ENCODE measurements at places on chromosomes 6 and 20.
A peak's percentile ranks its signal among the peaks of the same experiment; 100 is the strongest.

DNA sequence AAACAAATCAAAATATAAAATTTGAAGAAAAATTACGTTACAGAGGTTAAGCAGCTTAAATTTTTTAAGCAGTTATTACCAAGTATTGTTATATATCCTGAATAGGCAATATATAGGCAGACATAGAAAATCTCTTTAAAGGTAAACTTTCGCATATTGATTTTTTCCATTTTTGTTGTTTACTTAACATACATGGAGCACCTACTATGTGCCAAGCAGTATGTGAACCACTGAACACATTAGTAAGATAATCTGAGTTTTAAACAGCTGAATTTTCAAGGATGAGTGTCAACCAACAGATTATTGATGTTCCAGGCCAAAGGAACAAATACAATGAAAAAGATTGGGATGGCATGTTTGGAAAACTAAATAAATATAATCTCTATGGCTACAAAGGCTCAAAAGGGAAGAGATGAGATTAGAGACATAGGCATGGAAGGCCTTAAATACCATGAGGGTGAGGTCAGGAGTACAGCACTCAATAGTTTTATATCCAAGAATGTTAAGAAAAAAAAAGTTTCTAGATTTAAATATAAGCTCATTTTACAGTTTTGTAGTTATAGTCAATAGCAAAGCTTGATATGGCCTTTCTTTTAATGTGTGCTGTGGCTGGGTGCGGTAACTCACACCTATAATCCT, 277.5 kb downstream of the PTPRK start:
- DNase-seq: no peak

- no peak for DNase-seq
Measured at GRCh38 chr6:145815309-145816274, 997 bp upstream of the FBXO30 start.

- no peak for DNase-seq
Measured at GRCh38 chr20:38609815-38610214, 8.2 kb downstream of the ARHGAP40 start.

DNA sequence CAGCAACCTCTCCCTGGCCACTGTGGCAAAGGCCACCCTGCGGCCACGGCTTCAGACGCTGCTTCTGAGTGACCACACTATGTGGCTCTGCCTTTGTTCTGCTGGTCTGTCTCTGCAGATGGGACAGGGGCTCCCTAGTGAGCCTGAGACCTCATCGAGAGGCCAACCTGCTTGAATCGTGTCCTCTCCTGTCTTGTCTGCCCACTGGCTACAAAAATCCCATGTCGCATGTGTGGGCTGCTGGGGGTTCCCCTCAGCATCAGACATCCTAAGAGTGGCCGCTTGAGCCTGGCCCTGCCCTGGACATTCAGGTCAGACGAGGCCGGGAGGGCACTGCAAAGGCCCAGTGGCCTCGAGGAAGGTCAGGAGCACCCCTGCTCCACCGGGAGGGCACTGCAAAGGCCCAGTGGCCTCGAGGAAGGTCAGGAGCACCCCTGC, 222.9 kb downstream of the DLL1 start:
- no peak for DNase-seq

- DNase-seq: peak; percentile 99
Measured at GRCh38 chr20:53621482-53622246, 28.0 kb upstream of the ZNF217 start.

DNA sequence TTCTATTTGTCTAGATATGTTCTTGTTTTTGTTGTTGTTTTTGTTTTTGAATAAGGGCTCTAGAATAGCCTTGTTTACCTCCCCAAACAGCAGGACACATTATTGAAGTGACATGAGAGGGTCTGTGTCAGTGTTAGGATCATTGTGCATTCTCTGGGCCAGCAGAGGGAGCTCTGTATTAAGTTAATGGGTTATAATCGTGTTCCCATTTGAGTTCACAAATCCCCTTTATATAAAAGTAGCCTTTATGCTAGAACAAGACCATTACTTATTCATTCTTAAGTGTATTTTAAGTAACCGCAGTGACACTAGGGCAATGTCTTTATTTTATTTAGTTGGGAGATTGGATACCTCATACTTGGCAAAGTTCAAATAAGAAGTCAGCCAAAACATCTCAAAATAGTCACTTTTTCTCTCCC, 44.8 kb downstream of the STK4 start:
- peak; percentile 58 for DNase-seq

GRCh38 chr6:16098211-16098610, 30.7 kb upstream of the MYLIP start:
- DNase-seq: no peak

DNA sequence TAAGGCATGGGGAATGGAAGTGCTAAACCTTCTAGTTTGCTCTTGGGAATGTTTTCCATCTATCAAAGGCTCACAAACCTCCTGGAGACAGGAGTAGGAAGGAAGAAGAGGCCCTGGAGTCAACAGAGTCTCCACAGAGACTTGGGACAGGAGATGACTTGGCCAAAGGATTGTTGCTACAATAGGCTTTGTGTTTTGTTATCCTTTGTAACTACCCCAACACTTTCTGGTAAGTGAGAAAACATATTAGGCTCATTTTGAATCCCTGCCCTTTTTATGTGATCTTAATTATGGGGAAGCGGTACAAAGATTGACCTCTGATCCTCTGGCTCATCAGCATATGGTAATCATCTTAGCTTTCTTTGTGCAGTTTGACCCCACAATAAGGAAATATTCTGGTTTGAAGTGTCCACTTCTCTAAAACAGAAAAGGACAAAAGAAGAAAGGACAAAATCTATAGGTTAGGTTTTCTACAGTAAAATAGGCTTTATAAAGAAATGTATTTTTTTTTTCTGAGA, 24.1 kb upstream of the GTF3C6 start:
- no peak for DNase-seq

GRCh38 chr20:62354811-62355341, 12.2 kb downstream of the LAMA5 start:
- no peak for DNase-seq

GRCh38 chr20:46324960-46325703, 16.8 kb upstream of the CDH22 start:
- DNase-seq: no peak

DNA sequence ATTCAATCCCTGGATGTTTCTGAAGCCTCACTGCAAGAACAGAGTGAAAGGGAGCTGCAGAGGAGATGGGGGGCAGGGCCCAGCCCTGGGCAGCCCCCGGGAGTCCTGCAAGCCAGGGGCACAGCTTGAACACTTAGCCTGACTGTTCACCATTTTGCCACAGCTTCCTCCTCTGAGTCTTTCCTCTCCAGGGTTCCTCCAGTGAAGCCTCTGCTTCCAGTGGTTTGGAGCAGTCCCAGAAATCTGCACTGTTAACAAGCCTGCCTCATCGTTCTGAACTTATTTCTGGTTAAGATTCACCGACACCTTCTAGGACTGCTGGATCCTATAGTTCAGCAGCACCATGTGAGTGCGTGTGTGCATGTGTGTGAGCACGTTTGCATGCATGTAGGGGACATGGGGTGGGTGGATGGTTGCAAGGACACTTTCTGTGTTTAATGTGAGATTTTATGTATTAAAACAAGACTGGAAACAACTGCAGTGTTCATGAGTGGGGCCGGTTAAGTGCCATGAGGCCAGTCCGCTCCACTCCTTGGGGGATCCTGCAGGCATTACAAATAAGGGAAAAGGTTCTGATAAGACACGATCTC, 24.6 kb downstream of the CEBPB start:
- DNase-seq: no peak

DNA sequence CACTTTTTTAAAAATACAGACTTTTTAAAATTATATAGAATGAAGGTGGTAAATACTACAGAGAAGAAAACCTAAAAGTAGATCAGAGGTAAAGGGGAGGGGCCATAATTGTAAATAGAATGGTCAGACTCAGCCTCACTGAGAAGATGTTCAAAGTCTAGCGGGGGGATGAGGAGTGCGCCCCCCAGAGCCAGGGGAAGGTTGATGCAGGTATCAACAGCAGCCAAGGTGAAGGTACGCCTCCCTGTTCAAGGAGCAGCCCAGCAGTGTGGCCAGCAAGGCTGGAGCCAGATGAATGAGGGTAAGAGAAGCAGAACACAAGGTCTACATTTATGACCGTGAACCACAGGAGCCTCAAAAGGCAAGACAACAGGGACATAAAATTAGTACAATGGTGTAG, 204.1 kb downstream of the PTPRT start:
- DNase-seq: no peak

DNA sequence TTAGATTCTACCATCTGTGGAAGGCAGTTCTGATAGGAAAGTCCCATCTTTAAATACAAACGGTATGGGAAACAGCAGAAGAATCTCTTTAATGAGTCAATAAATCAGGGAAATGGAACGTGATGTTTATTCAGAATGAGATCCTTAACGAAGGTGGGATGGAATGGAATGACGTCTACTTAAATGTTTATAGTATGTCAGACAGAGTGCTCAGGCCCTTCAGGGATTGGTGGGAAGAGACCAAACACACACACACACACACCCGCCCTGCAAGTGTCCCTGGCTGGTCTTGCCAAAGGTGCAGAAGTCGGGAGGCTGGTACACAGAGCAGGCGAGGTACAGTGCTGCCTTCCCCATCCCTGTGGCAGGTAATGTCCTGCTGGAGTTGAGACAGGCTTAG, 164.0 kb downstream of the FARS2 start:
- no peak for DNase-seq

- DNase-seq: peak; percentile 86
Measured at GRCh38 chr6:16759646-16760515, 1.4 kb downstream of the ATXN1 start.

DNA sequence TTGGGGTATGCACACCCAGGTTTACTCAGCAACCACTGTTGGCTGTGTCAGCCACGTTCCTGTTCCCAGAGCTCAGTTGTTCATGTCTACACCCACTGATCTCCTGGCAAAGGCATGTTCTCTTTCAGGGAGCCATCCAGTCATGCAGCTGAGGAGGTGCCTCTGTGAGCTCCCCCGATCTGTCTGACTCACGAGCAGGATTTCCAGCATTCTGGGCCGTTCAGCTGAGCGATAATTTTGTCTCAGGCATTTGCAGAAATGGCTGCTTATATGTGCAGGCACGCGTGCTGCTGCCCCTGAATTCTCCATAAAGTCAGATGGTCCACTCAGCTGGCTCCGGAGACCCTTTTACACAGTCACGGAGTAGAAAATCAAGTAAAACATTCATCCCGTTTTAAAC, 78.4 kb upstream of the IYD start:
- peak; percentile 31 for DNase-seq

DNA sequence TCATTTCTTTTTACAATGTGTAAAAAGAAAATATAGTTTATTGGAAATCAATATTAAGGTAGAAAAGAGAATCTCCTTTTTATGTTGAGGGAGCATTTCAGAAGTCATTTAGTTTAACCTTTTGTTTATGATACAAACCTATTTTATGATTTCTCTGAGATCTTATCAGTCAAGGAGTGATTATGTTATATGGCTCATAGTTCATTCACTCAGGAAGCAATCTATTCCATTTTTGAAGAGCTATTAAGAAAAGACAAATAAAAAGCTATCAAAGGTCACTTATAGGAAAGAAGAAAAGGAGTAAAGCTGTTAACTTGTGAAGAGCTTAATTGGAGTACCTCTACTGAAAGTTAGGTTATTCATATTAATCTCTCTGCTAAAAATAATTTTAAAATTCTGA, 526.6 kb upstream of the JAG1 start:
- DNase-seq: no peak

DNA sequence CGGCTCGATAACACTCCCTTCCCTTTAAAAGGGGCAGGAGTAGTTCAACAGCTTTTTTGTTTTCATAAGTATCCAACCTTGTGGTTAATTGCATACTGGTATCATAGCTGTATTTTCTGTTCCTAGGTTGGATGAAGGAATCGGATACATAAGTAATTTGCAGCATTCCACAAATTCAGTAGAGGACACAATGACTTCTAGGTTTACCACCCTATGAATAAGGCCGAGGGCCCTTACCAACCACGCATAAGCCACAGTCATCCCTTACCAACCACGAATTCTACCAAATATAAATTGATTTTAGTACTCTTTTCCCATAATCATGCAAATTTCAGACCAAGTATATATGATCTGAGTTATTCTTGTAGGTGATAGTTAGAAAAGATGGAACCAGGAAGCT, 36.3 kb downstream of the MCUR1 start:
- DNase-seq: no peak

GRCh38 chr6:162785632-162786242, 58.0 kb downstream of the PACRG start:
- DNase-seq: no peak

DNA sequence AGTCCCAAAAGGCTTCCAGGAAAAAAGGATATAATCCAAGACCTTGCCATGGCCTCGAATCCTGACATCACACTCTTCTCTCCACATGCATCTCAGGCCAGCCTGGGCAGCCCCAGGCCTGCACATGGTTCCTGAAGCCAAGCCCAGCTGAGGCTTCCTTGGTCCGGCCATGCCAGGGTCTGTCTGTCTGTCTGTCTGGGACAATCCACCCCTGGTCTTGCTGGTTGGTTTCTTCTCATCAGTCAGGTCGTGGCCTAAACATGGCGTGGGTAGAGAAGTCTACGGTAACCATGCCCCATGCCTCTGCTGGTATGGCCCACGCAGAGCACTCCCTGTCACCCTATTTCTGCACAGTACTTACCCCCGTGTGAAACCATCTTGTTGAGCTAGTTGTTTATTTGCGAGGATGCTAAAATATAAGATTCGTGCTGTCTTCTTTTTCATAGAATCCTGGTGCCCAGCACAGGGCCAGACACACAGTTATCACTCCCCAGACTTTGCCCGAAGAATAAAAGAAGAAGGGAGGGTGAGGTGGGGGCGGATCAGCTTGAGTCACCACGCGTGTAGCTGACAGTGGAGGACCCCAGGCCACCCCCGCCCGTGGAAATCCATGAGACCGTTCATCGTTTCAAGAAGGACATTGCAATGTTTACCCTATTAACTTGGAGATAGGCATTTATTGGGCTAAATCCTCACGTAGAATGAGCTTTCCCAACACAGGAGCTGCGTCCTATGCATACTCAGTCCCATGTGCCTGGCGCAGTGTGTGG, 107.2 kb downstream of the RNASET2 start:
- DNase-seq: no peak

DNA sequence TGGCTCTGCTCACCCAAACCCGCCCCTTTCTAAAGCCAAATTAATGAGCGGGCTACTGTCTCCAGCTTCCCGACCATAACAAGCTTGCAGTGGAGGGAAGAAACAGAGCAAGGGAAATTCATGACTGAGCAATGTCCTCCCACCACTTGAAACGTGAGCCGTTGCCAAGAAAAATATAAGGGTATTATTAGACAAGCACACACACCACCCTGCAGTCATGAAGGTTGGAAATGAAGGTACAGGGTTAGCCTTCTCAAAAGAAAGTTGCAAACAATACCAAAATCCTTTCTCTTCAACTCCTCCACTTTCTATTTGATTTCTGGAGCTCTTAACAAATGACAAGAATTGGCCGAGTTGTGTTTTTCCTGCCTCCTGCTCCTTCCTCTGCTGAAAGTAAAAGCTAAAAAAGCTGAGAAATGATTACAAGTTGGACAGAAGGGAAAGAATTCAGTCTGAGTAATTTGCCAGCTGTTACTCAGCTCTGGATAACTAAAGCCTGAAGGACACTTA, 151.1 kb upstream of the B3GAT2 start:
- DNase-seq: no peak

DNA sequence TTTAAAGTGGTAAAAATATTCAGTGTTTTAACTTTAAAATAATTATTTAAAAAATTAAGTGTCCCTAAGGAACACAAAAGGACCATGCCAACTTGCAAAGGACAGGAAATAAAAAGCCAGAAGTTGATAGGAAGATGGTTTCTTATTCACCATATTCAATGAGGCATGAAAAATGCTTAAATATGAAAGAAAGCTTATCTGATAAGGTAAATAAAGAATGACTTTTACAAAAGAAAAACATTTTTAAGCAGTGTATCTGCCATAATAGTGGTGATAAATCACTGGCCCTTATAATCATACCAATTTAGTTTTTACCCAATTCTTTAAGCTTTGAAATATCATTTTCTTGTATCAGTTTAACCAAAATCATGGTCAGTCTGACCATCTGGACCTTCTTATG, 33.5 kb upstream of the POPDC3 start:
- no peak for DNase-seq
